ENCODE measurements at places on chromosomes 6 and 20. TPM values are rescaled to one million over a fixed set of nuclear protein-coding genes. Genes with fewer than 3 reads are reported as not detected.

WASF1 gene
- 19.5 TPM for polyA plus RNA-seq

- DNase-seq: no peak
Measured at GRCh38 chr6:98657764-98658163, 176.6 kb upstream of the POU3F2 start.

DNA sequence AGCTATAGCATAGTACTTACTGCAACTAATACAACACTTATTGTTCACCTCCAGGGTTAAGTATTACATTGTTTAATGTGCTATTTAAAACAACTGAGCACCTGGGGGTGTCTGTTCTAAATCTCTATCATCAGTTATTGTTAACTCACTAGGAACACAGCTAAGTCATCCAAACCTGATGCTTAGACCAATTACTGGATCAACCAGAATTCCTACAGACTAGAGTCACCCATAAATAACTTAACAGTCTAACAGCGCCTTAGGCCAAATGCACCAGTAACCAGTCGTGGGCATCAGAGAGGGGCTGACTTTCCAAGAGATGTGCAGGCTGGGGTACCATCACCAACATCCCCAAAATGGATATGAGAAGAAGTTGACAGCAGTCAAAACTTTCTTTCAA is 110.7 kb downstream of the ADTRP start:
- DNase-seq: no peak

- DNase-seq: no peak
Measured at GRCh38 chr6:132954936-132955335, 140.6 kb downstream of the RPS12 start.

All from BJ (cell line).